ENCODE measurements at places on chromosomes 11 and 22. TPM values are rescaled to one million over a fixed set of nuclear protein-coding genes. Genes with fewer than 3 reads are reported as not detected.

MUC6 gene
- total RNA-seq, result not detected

CBX7 gene
- total RNA-seq, result 0.20 TPM

BATF2 gene
- 3.9 TPM for total RNA-seq

LRP5 gene
- 23.6 TPM for total RNA-seq

RAB3IL1 gene
- 1.3 TPM for total RNA-seq

UBASH3B gene
- 5.1 TPM for total RNA-seq

KRTAP5-2 gene
- total RNA-seq, result not detected

CSF2RB gene
- not detected for total RNA-seq

LINC01488 gene
- 0.14 TPM for total RNA-seq

LMF2 gene
- total RNA-seq, result 10.2 TPM

CD44 gene
- total RNA-seq, result 0.02 TPM

ARHGAP20 gene
- total RNA-seq, result not detected

SPTBN2 gene
- 4.0 TPM for total RNA-seq
